Epithelial cell of prostate (primary cell): ENCODE measurements at places on chromosomes 16 and 17.

DNA sequence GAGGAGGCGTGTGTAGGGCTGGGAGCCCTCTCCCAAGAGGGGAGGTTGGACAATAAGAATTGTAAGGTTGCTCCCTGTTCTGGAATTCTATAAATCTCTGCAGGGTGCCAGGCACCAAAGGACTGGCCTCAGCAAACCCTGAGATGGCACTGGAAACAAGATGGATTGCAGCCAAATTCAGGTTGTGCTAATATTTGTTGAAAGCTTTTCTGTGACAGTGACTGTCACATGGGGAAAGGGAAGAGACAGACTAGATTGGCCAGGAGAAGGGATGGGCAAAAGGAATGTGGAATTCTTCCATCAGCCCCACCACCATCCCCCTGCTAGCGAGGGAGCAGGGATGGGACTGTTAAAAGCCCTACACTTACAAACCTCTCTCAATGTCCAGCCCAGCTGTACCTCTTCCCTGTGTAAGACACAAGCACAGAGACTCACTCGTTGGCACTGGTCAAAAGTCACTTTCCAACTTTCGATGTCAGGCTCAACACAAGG is 62.4 kb downstream of the SOX9 start:
- DNase-seq = no peak

- no peak for DNase-seq
These were observed at the start of gene HBM for GRCh38 chr16:165539-166374. Gene HBM, plus strand, starts transcription at chr16:165978. Its CDS starts 20 bp downstream, at chr16:165998.

DNA sequence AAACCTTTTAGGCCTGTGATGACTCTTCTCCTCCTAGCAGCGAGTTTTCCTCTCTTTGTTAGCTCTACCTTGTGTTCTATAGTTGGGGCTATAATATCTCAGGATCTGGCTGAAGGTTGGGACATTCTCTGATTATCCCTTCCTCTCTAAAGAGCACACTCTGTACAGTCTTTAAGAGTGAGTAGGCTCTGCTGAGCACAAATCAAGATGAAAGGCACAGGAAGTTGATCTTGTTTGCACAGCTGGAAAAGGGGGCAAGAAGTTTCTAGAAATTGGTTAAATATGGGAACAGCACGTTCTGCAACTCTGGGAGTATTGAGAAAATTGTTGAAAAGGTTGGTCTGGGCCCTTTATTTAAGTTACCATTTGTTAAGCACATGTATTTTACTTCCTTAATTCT is 240.9 kb downstream of the CDH11 start:
- DNase-seq = no peak

DNA sequence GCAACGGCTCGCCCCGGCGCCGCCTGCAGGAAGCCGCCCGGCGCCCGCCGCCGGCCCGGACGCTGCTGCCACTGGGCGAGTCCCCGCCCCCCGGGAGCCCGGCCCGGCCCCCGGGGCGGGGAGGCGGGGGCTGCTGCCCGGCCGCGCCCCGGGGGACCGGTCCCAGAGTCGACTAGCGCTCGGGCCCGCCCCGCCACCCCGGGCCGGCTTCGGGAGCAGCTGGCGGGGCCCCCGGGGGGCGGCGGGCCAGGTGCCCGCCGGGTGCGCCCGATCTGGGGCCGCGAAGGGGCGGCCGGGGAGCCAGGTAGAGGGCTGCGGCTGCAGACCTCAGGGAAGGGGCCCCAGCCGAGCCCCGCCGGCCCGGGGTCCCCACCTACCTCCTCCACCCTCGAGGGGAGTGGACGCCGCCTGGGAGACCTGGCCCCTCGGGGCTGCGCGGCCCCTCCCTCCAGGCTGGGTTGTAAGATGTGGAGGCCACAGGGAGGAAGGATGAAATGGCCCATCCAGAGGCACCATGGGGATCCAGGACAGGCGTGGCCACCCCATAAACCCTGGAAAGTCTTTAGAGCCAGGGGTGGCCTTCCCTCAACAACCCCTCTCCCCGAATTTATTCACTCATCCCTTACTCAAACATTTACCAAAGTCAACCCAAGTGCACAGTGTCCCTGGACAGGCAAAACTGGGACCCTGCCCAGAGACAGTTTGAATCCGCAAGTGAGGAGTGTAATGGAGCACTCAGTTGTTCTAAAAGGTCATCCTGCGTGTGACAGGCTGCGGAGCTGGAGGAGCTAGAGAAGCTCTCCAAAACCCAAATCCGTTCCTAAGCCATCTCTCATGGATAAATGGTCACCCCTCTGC is at the start of gene CDYL2:
Gene CDYL2, minus strand, starts transcription at position 73 of the 858 bp plus-strand sequence. CDS start 425 bp downstream, outside the sequence.
- DNase-seq = no peak

- no peak for DNase-seq
These were observed 595.9 kb downstream of the WWOX start for GRCh38 chr16:78695391-78695790.

DNA sequence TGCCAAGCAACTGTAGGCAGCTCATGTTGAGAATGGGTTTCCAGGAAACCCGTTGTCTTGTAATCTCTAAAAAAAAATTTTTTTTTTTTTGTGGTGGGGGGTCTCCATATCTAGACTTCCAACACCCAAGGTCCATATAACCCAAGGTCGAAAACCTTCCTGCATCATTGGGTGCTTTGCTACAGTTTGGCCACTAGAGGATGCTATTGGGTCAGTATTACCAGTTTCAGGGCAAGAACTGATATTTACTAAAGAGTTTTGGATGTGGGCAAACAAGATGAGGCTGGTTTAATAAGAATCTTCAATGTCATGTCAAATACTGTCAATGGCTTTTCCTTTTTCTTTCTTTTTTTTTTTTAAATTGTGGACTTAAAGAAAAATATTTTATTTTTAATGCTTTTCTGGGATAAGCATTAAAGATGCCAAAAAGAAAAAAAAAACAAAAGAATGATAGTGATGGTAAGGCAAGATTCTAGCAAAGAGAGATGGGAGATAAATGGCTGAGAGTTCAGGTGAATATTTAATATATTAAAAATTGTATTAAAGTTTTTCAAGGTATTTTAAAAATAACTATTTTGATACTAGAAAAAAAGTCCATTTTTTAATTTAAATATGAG is 62.2 kb downstream of the DHRS7C start:
- DNase-seq = peak; percentile 6
